ENCODE measurements at places on chromosomes 4 and X.
A peak's percentile ranks its signal among the peaks of the same experiment; 100 is the strongest.

- no peak for DNase-seq
Measured at GRCh38 chr4:47692691-47693090, 145.2 kb downstream of the CORIN start.

GRCh38 chrX:13121020-13121555 lies 76.7 kb upstream of the FAM9C start:
- no peak for DNase-seq

DNA sequence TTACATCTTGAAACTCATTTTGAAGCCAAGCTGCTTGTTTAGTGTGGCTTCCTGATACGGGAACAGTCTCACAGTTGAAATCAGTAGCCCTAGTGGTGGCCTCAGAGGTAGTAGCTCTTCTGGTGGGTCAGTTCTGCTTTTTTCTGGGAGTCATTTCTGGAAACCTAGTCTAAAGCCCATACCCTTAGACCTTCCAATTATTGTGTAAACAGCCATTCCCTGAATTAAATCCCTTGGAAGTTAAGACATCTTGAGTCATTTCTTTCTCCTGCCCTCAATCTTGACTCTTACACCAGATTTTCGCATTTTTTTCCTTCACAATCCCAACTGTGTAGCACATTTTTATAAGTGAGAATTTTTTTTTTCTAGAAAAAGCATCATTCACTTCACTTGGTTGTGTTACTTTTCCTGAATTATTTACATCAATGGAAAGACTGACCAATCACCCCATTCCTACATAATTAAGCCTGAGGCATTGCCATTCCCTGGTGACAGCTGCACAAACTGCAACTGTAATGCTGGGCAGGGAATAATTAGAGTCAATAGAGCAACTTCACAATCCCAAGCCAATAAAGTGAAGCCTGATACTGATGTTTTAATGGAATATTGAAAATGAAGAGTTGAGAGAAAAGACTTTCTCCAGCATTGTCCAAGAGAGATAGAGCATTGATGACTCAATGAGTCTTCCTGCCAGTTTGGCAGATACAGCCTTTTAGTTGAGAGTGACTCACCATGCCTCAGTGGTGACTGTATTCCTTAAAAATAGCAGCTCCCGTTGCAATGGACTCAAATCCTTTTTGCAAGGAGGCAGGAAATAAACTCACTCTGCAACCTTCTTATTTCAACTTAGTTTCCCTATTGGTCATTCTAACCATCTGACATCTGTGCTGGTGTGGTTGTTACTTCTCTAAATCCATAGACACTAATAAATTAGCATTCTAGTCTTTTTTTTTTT lies 13.0 kb upstream of the SEPSECS start:
- no peak for DNase-seq

DNA sequence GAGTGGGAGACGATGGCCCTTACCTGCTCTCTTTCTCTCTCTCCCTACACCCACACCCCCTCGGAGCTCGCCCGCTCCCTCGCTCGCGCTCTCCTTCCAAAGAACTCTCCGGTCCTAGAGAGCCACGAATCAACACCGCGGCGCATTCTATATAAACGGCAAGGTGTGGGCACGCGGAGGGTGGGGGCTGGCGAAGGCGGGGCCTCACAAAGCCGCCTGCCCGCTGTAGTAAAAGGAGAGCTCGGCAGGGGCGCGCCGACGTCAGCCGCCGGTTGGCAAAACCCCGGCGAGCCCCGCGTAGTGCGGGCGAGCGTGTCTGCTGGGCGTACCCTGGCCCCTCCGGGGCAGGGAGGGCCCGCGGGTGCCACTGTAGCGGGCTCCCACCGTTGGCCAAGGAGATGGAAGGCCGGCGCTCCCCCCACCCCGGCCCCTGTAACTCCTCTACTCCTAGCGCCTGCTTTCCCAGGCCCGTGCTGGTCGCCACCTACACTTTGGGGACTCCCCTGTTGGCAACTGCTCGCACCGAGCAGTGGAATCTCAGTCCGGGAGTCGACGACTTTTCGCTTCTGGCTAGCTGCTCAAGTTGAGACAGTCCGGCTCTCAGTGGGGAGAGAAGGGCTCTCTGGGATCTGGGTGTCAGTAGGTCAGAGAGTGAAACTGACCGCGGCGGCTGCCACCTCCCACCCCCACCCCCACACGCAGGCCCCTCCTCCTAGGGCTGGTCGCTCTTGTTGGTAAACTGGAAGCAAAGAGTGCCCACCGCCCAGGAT lies 325.5 kb upstream of the F9 start:
- DNase-seq: peak; percentile 41

GRCh38 chr4:53686521-53686920 lies 95.2 kb upstream of the LNX1 start:
- DNase-seq: no peak

- DNase-seq: no peak
Measured at GRCh38 chr4:155818639-155819038, 47.4 kb downstream of the ASIC5 start.

GRCh38 chr4:45640281-45640680 lies 483.6 kb downstream of the GABRG1 start:
- DNase-seq: no peak

GRCh38 chr4:37890801-37891259 lies at the start of gene TBC1D1:
TSS of gene TBC1D1 (plus strand) at chr4:37891084. CDS start at chr4:37902096, 11,012 bp downstream.
- DNase-seq: peak; percentile 62

GRCh38 chr4:4759883-4760282 lies 99.6 kb upstream of the MSX1 start:
- DNase-seq: no peak

DNA sequence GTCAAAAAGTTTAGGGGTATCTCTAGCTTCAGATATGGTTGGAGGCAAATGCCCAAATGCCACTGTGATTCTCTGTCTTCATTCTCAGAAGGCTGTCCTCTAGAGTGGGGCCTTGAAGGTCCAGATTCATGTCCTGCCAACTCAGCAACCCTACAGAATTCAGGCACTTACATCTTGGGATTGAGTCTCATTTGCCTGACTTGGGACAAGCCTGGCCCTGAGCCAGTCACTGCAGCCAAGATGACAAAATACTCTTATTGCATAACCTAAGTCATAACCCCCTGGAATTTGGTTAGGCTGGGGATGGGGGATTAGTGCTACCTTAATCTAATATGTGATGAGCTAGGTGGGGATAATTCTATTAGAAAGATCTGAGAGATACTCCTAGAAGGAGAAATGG lies 100.5 kb downstream of the AREG start:
- peak; percentile 54 for DNase-seq

- no peak for DNase-seq
Measured at GRCh38 chrX:27660878-27661277, 70.7 kb downstream of the DCAF8L2 start.

- DNase-seq: no peak
Measured at GRCh38 chrX:16528620-16529019, 121.3 kb upstream of the S100G start.

DNA sequence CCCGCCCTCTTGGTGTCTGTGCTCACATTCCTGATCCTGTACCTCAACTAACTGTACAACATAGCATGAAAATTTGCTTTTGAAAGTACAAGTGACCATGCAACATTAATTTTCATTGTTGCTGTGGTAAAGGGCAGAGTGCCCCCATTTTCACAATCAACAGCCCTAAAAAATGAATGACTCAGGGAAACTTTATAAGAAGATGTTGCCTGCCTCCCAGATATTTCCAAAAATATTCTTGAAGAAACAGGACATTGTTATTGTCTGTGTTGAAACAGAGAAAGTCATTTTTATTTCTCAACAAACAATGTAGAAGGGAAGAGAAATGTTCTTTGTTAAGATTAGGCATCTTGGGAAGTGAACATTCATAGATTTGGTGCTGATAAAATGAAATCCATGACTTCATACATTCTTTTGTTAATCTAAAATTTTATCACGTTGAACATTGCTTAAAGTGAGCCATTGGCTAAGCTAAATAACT lies 113.9 kb upstream of the ANXA3 start:
- no peak for DNase-seq

DNA sequence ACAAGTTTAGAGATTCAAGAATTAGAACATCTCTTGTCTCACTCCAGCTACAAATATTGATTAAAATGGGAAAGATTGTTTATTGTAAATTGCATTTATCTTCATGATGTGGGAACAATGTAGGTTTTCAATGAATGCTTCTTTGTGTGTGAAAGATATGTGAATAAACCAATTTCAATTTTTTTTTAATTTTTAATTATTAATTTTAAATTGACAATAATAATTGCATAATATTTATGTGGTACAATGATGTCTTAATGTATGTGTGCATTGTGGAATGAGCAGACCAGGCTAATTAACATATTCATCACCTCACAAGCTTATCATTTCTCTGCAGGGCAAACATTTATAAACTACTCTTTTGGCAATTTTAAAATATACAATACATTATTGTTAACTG lies 281.1 kb downstream of the RAPGEF2 start:
- no peak for DNase-seq

DNA sequence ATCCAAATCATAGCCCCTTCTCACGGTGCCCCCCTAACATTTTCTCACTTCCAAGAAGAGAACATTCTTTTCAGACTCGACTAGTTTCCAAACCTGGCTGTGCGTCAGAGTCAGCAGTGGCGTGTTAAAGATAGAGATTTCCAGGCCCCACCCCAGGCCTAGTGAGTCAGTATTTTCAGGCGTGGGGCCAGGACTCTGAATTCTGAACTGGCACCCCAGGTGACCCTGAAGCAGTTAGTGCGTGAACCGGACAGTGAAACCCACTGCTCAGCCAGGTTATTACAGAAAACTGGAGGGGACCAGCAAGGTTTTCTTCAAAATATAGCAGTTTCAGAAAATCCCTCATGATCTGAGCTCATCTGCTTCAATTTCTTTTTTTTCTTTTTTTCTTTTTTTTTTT lies 35.0 kb upstream of the BCOR start:
- DNase-seq: peak; percentile 80

GRCh38 chr4:142238589-142238988 lies 602.2 kb downstream of the IL15 start:
- DNase-seq: no peak

- DNase-seq: no peak
Measured at GRCh38 chr4:147361726-147362125, 119.2 kb upstream of the EDNRA start.

DNA sequence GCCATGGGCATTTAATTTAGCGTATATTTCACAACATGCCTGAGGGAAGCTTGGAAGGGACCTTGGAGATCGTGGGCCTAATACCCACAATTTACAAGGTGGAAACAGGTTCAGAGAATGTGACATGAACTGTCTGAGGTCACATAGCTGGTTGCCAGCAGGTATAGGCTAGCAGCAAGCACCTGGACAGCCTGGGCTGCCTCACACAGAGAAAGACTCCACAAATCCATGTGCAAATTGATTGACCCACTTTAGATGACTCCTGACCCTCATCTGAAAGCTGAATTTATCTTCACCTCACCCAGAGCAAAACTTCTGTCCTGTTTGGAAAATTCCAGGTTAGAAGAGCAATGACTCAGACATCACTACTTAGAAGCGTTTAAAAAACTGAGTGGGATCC lies 5.8 kb downstream of the PTTG2 start:
- DNase-seq: no peak

- no peak for DNase-seq
Measured at GRCh38 chr4:41296995-41297394, 40.3 kb downstream of the UCHL1 start.

GRCh38 chr4:144185086-144185485 lies 44.6 kb upstream of the GYPA start:
- no peak for DNase-seq

GRCh38 chrX:9316096-9316495 lies 148.8 kb upstream of the TBL1X start:
- no peak for DNase-seq

GRCh38 chr4:83536362-83537272 lies 709 bp downstream of the GPAT3 start:
- no peak for DNase-seq

GRCh38 chr4:29540439-29541102 lies 1179.6 kb upstream of the PCDH7 start:
- DNase-seq: no peak

DNA sequence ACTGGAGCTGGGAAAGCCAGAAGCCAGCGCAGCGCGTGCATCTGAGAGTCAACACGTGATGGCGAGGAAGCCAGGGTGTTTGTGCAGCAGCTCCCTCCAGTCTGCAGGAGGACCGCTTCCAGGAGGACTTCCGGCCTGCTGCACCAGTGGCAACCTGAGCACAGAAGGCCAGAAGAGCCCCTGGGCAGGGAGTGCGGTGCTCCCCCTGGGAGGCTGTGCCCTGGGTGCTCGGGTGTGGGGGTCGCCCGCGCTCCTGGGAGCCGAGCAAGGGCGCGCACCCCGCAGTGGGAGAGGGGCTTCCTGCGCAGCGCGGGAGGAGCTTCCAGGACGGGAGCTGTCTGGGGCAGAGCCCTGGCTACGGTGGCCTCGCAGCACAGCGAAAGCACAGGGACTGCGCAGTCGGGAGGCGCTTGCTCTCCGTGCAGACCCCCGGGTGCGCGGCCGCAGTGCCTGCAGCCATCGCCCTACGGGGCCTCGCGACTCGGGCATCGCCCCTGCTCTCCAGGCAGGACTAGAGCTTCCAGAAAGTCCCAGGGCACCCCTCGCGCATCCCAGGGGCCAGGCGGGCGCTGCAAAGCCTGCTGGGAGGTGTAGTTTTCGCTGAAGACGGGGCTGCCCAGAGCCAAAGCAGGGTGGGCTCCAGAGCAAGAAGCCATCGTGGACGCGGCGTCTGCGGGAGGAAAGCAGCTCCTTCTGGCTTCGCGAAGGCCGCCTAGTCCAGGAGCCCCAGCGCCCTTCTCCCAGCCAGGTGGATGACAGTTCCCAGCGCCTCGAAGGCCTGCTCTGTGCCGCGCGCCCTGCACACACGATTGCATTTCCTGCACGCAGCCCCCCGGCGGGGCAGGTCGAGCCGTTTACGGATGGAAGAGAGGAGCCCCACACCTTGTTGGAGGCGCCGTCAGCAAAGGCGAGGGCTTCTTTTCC lies 24.1 kb upstream of the WFS1 start:
- no peak for DNase-seq

DNA sequence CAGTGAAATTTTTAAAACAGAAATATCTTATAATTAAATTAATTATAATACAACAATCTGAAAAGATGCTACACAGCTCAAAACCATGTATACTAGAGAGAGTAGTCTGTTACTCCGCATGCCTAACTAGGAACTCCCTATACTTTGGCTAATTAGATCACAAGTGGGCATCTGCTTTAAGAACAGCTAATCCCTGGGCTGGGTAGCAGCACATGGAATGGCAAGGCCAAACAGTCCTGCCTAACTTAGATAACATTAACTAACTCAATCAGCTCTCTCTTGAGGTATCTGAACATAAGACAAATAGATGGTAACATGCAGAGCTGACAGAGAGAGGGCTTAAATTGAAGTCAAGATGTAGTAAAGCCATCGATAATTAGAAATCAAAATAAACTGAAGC lies 9.9 kb downstream of the CHIC2 start:
- no peak for DNase-seq
